ENCODE measurements at places on chromosomes 7 and 10.

- peak; percentile 39 for DNase-seq
Observed at GRCh38 chr10:70694418-70695141, 22.3 kb downstream of the ADAMTS14 start.

GRCh38 chr10:36224431-36224985 is 582.4 kb upstream of the FZD8 start:
- no peak for DNase-seq

DNA sequence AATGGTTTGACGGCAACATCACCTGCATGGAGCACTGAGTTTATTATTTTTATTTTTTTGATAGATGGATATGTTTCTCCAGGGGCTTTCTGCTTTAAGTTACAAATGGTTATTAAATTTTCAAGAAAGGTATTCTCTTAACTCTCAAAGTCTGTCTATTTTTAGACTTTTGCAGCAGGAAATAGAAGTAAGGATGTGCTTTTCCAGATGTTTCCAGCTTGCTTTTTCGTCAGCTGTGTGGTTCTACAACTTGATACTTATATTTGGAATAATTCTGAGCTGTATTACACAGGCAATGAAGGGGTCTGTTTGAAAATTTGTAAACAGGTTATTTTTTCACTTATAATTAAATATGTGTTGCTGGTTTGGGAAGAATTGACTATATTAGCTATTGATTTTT is 69.0 kb downstream of the CACNB2 start:
- no peak for DNase-seq

- no peak for DNase-seq
Observed at GRCh38 chr10:77084431-77085144, 553.0 kb downstream of the KCNMA1 start.

GRCh38 chr10:77548671-77549070 is 88.9 kb downstream of the KCNMA1 start:
- DNase-seq: no peak

DNA sequence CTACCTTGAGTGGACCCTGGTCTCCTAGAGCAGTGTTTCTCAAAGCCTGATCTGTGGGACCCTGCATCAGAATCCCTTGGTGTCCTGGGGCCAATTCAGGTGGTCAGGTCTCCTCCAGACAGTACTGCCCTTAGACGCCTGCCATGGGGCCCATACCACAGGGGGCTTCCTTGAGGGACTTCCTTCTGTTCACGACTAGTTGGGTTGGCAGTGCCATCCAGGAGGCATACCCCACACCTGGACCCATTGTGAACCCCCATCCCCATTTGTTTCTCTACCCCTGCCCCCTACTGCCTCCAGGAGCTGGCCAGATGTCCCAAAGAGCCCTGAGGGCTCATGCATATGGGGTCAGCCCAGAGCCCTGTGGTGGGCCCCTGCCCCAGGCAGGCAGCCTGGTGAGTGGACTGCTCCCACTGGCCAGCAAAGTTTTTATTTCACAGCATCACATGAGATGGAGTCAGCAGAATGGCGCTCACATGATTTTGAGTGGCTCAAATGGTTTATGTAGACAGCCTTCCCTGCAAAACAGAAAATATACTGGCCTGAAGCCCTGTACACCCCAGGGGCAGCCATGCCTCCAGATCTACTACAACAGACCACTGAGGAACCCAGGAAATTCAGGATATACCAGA is 259.9 kb upstream of the ZMIZ1 start:
- DNase-seq: no peak

DNA sequence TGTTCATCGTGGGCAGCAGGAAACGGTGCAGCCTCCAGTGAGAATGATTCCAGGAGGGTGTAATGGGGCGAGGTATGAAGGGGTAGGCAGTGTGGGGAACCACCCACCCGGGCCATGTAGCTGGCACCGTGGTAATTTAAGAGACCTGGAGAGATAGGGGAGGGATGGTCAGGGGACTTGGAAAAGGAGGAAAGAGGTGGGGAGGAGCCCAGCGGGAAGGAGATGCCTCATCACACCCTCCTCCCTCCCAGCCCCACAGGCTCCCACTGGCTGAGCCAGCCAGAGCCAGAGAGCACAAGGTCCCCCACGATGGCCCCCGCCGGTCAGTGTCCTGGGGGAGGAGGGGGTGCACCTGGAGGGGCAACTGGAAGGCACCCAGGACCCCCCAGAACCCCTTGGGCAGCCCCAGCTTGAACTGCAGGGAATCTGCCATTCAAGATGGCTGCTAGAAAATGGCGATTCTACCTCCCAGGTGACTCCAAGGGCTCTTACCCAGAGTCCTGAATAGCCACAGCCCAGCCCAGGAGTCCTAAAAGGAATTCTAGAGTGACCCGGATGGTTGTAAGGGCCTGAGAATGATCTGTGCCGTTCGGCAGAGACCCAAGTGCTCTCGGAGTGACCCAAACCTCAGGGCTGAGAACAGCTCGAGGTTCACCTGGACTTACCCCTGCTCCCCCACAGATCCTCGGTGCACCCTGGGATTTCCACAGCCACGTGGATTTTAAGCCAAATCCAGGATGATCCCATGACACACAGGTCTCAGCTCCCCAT is 28.8 kb downstream of the CALML3 start:
- no peak for DNase-seq

GRCh38 chr10:18399158-18399557 is 252.2 kb downstream of the NSUN6 start:
- no peak for DNase-seq

- peak; percentile 28 for DNase-seq
Observed at GRCh38 chr7:7157887-7158271, 24.5 kb upstream of the C1GALT1 start.

GRCh38 chr7:21030237-21030871 is 243.7 kb upstream of the SP8 start:
- no peak for DNase-seq

- DNase-seq: no peak
Observed at GRCh38 chr7:139743967-139744767, 33.6 kb downstream of the HIPK2 start.

DNA sequence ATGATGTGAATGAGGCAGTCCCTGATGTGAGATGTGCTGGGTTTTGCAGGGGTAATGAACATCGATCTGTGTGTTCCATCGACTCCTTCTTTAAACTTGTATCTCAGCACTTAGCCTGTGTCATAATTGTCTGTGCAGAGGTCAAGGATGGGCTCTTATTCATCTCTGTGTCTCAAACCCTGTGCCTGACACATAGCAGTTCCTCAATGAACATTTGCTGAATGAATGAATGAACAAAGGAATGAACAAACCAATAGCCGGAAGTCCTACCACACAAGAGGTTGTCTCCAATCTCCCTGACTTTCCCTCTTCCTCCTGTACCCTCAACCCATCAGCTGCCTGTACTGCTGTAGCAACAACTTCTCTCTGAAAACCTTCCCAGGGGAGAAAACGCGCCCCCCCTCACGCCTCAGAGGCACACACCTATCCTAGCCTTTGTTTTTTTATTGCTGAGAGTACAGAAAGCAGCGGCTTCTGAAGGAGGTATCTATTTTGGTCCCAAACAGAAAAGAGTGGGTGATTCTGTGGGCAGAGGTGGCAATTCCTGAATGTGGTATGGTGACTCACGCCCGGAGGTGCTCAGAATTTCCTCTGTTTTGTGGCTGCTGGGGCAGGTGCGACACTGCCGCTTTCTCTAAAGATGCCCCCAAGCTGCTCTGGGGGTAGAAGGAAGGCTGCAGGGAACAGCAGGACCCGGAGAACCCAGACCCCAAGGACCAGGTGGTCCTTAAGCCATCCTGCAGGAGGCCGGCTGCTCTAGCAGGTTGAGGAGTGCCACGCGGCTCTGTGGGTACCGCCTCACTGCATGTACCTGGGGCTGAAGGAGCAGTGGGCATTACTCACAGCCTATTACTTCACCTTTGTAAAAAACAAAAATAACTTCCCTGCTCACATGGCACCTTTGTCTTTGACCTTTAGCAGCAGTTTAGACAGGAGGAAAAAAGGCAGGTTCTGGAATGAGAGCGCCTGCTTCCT is 9.6 kb downstream of the IL2RA start:
- DNase-seq: no peak

DNA sequence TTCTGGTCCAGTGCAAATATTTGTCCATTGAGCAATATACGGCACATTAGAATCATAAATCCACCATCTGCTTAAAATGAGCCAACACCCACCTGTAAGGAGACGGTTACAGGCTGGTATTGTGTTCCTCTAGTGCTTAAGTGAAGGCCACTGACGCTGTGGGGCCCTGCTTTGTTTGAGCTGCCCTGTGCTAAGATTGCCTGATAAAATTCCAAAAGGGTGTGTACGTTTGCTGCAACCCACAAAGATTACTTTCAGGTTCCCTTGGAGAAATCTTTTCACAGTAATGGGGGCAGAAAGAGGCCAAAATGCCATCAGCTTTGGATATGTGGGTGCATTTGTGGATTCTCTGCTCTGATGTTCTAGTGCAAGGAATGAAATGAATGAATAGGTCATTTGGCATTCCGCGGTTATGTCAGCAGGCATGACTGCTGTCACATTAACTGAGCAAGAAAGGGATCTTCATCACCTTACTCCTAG is 34.4 kb downstream of the AGR3 start:
- no peak for DNase-seq

DNA sequence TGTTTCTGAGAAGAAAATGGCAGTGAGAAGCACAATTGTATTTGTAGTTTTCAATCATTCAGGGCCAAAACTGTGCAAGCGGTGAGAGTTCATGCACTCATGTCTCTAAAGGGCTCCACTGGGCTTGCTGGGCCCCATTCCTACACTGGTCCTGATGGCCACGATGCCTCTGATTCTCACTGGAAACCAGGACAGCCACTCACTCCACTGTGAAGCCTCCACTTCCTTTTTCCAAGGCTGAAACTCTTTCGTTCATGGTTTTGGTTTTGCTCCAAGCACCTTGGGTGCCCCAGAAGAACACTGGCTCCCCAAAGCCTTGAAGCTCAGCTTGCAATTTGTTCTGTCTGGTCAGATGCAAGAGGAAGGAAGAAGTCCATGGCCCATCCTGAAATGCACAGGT is 390.0 kb upstream of the MKI67 start:
- no peak for DNase-seq

GRCh38 chr7:100607111-100607510 is 4.9 kb downstream of the PCOLCE start:
- DNase-seq: no peak

DNA sequence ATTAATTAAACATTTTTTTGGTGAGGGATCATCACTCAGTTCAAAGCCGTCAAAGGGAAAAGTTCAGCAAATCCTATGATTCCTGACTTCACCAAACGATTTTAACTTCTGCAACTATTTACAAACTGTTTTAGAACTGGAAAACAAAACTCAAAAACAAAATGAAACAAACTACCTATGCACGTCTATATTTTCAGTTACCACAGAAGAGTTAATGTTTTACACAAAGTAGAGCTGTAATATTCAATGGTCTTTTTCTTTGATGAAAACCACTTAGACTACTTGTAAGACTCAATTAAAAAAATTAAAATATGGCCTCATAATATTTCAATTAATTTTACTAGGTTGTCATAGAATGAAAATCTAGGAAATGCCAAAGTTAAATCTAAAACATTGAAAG is 131.5 kb downstream of the ATE1 start:
- no peak for DNase-seq

DNA sequence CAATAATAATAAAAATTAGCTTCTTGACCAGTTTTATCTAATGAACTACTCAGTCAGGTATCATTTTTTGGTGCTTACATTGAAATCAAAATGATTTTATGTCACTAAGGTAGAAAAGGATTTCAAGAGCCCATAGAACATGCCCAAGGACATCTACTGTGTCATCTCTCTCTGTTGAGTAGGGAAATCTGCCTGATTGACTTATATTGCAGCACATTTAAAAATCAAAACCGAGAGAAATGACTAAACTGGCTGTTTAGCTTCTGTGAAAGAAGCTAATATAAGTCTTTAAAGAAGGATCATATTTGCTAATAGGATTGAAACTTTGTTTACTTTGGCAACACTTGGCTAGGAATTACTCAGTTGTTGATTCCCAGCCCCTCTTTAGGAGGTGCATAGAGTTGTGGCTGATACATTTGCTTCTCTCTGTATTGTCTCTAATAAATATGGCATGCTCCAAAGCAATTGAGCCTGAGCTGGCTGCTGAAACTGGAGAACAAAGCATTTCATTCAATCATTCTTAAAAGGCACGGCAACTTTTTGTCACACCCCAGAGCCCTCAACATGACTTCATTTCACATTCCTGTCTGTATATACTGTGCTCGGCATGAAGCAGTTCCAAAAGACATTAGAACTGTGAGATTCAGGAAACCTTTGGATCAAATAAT is 1096.9 kb upstream of the POT1 start:
- no peak for DNase-seq

GRCh38 chr10:28945959-28946358 is 268.6 kb downstream of the BAMBI start:
- no peak for DNase-seq

- no peak for DNase-seq
Observed at GRCh38 chr7:157021871-157022680, 11.6 kb upstream of the MNX1 start.
